ENCODE measurements at places on chromosomes 12 and 14.

DNA sequence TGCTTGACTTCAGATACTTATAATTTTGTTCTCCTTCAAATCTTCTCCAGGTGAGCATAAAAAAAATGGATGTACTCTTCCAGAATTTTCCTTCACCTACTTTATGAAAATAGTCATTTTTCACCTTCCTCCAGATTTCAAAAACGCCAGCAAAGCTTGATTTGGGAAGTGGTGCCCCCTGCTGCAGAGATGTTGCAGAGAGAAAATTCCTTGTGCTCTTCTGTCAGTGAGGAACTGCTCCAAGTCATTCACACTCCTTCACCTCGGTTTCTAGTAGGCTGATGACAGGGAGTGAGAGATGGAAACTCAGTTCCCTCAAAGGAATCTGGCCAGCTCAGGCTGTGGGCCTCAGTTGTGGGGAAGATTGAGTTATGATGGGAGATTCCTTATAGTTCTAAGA lies 24.2 kb upstream of the RNASE3 start:
- DNase-seq: no peak

DNA sequence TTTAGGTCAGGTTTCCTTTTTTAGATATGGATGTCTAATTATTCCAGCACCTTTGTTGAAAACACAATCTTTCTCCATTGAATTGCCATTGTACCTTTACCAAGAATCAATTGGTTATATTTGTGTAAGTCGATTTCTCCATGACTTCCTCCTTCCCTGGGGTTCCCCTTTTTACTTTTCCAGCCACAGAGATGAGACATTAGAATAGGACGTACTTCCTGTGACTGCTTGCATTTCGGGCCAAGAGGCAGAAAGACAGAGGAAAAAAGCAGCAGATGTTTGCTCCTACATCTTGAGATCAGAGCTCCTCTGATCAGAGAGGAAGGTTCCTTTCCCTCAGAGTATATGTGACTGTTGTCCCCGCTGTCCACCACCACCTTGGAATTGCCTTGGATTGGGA lies 453.7 kb upstream of the RGS6 start:
- no peak for DNase-seq

DNA sequence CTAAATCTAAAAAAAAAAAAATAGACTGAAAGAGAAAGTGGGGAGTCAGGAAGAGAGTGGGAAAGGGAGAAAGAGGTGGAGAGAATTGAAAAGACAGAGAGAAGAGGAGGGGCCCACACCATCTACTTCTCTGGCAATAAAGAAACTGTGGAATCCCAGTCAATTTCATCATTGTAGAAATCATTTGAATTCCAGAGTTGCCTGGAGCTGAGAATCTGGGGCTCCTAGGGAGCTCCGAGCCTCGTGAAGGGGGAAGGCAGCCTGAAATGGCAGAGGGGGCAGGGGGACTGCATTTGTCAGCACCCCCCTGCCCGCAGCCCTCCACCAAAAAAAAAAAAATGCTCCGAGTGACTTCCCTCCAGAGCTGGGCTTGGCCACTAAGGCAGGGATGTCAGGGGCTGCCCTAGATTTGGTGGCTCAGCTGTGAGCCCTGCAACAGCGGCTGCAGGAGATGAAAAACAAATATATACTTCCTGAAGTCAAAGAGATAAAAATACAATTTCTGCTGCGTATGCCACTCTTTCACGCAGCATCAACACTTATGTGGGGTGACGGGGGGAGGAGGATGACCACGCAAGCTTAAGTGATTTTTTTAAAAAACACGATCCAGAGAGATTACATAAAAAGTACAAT lies 80.5 kb downstream of the BCL11B start:
- DNase-seq: no peak

DNA sequence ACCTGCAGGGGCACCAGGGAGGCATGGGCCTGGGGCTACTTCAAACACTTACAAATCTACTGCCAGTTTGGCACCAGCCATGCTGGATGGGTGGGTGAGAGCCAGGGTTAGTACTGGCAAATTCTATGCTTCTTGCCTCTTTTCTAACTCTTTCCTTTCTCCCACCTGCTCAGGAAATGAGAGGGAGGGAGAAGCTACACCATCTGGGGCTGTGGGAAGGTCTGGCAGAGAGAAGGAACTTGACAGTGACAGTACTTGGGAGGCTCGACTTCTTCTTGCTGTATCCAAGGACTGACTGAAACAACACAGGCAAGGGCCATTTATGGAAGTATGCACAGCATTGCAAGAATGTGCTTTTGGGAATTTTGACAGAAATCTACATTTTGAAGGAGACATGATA lies 149.6 kb upstream of the DYRK2 start:
- no peak for DNase-seq

DNA sequence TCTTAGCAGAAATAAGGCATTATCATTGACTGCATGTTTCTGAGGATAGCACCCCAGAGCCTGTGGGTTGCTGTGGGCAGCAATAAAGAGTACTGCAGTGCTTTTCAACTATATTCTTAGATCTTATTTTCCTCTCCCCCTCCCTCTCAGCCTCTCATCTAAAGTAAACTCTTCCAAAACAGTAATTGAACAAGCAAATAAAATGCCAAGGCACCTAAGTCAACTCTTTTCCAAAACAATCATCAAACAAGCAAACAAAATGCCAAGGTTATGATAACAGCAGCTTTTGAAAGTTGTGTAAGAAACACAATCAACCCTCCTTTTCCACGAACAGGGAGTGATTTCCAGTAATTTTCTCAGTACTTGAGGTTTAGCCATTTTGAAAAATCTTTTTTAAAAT lies 1542.6 kb downstream of the AACS start:
- no peak for DNase-seq

DNA sequence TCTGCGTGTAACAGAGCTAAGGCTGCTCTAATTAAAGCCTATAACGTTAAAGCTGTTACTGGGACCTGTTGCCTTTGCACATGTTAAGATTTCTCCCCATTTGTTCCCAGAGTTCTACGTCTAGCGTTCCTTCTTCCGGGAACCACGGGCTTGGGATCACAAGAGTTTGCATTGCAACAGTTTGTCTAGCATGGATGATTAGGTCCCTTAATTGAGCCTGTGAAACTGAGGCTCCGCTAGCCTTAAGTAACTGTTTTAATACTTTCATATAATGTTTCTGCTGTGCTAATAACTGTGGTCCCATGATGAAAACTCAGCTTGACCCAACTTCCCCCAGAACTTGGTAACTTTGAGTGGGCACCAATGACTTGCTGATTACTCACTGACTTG lies 16.7 kb upstream of the LYZ start:
- DNase-seq: no peak

DNA sequence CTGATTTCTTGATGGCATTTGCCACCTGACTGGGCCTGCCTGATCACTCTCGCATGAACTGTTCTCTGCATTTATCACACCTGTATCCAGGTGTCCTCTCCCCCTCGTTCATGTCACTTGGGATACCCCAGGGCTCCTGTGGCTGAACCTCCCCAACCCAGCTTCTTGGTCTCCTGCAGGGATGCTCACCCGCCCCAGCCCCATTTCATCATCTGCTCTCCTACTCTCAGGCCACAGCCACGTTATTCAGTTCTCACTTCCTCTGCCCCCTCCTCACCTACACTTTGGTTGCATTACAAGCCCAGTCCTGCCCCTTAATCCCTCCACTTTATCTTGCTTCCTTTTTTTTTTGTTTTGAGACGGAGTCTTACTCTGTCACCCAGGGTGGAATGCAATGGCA lies 35.5 kb downstream of the TMBIM6 start:
- no peak for DNase-seq

DNA sequence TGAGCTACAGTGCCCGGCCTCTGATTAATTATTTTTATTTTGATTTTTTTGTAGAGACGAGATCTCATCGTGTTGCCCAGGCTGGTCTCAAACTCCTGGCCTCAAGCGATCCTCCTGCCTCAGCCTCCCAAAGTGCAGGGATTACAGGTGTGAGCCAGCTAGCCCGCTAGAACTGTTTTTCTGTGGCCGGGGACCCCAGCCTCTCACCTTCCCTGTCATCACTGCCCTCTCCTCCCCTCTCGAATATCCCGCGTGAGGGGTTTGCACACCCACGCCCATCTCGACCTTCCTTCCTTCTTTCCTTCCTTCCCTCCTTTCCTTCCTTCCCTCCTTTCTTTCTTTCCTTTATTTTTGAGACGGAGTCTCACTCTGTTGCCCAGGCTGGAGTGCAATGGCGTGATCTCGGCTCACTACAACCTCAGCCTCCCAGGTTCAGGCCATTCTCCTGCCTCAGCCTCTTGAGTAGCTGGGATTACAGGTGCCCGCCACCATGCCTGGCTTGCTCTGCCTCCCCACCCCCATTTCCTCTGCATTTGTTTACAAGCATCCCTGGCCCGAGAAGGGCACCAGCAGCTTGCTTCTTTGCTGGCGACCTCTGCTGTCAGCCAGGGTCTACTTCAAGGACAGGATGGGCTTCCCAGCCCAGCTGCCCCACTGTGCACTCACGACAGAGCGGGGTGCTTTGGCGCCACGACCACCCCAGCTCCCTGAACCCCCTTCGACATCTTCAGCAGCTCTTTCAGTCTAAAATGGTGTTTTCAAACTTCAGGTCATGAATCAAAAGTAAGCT lies 4.3 kb upstream of the TRAF3 start:
- DNase-seq: no peak

- DNase-seq: no peak
These were observed 7.1 kb downstream of the KRAS start for GRCh38 chr12:25243680-25243990.

DNA sequence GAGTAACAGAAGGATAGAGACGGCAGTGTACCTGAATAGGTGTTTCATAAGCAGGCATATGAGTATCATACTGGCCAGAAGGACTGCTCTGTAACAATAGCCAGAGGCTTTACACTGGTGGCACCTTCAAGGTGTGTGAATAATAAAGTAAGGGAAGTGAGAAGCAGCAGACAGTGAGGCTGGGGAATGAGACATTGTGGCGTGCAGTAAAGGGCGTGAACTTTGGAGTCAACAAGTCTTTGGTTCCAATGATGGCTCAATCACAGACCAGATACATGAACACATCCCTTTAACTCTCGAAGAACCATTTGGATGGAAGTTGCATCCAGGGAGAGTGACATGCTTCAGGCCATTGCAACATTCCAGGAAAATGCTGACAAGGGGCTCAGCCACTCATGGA lies 32.0 kb upstream of the CCND2 start:
- DNase-seq: no peak

- DNase-seq: no peak
These were observed 53.1 kb upstream of the GNG2 start for GRCh38 chr14:51807356-51807755.

DNA sequence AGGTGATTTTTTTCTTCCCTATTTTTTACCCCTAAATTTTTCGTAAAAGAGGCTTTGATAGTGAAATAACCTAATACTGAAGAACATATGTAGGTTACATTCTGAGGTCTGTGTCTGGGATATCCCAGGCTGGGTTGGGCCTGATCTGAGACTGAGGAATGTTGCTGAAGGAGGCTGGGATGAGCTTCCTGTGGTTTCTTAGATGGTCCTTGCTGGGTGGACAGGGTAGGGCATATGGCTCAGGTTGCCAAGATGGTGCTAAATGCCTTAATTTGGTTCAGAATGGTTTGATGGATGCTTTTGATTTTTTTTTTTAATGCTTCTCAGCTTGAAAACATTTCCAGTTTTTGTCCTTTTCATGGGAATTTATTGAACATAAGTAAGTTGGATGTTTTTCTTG lies 124.6 kb upstream of the PMCH start:
- DNase-seq: no peak

GRCh38 chr12:14635776-14636175 lies 60.6 kb downstream of the GUCY2C start:
- DNase-seq: no peak
